NCI-H1930 (cell line): ENCODE measurements at places on chromosomes 1 and 21.
A peak's percentile ranks its signal among the peaks of the same experiment; 100 is the strongest.

GRCh38 chr1:209926045-209926444, 12.0 kb upstream of the SYT14 start:
- peak; percentile 76 for DNase-seq

DNA sequence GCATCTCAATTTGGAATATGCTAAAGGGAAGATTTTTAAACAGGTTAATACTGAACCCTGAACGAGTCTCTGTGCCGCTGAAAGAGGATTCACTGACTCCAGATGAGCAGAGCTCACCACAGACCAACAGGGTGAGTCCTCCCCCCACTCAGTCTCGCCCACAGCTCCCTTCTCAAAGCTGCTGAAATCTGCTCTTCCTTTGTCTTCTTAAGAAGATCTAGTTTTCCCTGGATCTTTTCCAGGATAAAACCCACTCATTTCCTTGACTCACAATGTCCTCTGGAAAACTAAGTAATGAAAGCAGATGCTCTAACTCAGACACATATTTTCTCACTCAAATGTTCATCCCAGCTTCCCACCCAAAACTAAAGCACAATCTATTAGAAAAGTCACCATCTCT, 447.0 kb upstream of the PKN2 start:
- no peak for DNase-seq

DNA sequence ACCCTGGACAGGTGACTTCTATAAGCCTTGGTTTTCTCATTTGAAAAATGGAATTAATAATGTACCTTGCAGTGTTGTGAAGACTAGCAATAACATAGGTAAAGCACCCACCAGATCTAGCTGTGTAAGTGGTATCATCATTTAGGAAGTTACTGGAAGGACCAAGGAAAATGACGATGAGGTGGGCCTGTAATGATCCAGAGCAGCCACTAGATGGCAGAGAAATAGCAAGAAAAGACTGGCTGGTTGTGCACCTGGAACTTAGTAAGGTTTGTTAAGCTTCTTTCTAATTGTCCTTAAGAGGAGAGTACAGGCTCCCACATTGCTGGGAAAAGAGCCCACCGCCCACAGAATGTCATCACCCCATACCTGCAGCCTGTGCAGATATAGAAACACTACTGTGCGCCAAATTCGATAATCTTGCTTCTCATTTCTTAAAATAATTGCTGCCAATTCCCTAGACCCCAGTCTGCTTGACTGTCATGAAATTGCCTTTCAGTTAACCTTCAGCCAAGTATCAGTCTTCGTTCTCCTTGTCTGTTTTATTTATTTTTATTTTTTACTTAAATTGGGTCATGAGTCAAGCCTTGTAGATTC, 37.2 kb downstream of the WNT4 start:
- DNase-seq = no peak

- no peak for DNase-seq
Observed at GRCh38 chr1:9413071-9413876, 120.6 kb downstream of the SPSB1 start.

DNA sequence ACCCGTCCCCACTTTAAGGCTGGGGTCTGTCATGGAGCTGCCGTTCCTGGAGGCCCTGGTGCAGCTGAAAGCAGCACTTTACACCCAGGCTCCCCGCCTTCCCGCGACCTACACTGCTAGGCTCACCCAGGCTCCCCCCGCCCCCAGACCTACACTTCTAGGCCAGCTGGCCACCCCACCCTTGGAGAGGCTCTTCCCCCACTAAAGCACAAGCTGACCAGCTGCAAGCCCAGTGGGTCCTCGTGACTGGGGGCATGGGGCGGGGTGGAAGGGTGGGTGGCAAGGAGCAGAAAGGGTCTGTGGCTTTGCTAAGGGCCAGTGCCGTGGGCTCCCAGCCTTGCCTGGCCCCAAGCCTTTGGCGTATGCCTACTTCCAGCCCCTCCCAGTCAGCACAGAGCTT, 9.7 kb upstream of the ARHGEF16 start:
- DNase-seq = no peak

- no peak for DNase-seq
Observed at GRCh38 chr1:53189061-53189460, 7.6 kb upstream of the CPT2 start.

DNA sequence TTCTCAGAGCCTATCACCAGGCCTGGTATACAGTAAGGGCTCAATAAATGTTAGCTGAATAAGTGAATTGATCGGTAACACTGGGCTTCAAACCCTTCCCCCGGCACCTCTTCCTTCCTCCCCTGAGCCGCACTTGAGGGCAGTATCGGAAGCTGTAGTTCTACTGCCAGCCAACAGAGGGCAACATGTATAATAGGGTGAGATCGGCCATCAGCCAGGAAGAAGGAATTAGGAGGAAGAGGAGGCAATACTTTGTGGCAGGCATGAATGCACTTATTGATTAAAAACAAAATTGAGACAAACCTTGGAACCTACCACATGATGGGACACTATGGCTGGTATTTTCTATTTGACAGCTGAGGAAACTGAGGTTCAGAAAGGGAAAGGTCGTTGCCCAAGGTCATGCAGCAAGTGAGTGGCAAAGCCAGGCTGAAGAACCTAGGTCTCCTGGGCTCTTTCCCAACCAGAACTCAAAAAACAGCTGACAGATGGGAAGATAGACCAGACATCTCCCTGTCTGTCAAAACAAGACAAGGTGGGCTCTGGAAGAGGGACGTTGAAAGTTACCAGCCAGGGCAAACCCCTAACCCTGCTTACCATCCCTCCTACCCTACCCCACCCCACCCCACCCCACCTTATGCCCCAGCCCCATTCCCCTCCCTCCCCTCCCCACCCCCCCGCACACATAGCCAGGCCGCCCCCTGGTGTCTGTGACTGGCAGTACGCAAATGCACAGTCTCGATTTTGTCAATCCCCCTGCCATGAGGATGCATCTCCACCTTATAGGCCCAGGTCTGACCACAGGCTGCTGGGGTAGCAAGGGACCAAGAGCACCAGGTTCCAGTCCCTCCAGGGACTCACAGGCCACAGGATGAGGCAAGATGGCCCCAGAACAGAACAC, 107.3 kb upstream of the RUNX3 start:
- peak; percentile 4 for DNase-seq

GRCh38 chr1:91803847-91804545, 82.0 kb downstream of the TGFBR3 start:
- DNase-seq = no peak

DNA sequence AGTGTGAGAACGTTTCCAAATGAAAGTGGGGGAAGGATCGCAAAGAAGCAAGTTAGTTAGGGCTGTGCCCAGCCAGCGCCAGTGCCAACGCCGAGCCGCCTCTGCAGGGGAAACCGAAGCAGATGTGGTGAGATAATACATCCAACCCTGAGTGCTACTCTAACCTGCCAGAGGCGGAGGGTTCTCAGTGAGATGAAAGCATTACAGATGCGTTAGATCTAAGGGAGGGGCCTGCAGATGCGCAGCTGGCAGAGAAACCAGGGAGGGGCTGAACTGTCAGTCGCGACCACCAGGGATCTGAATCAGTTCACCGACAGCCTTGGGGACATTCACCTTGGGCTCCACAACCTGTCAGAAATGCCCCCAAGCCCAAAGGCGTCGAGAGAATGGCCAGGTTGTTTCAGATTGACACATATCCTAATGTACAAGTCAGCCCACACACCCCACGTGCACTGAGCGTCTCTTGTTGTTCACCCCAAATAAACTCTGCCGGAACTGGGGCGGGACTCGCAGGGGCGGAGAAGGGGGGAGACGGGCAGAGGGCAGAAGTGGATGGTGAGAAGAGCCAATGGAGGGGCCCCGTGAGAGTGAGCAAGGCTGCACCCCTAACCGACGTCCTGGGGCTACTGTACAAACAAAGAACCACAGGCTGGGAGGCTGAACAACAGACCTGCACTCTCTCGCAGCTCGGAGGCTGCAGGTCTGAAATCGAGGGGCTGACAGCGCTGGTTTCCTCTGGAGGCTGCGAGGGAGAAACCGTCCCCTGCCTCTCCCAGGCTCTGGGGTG, 8.7 kb upstream of the UMODL1 start:
- no peak for DNase-seq

DNA sequence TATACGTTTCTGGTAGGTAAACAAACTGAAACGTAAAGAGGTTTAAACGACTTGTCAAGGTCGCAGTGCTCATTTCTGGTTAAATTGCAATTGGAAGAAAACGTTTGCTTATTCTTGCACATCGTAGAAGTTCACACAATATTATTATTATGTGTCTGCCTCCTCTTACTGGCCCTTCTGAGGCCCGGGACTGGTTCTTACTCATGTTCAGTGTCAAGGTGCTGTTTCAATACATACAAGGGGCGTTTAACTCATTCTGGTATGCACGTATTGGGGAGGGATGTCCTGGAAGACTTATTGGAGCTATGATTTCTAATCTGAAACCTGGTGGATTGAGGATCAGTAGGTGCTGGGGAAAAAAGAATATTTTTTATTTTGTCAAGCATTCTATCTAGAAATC, 932 bp downstream of the RPF1 start:
- no peak for DNase-seq

GRCh38 chr21:42534421-42535378, 21.0 kb downstream of the SLC37A1 start:
- no peak for DNase-seq

DNA sequence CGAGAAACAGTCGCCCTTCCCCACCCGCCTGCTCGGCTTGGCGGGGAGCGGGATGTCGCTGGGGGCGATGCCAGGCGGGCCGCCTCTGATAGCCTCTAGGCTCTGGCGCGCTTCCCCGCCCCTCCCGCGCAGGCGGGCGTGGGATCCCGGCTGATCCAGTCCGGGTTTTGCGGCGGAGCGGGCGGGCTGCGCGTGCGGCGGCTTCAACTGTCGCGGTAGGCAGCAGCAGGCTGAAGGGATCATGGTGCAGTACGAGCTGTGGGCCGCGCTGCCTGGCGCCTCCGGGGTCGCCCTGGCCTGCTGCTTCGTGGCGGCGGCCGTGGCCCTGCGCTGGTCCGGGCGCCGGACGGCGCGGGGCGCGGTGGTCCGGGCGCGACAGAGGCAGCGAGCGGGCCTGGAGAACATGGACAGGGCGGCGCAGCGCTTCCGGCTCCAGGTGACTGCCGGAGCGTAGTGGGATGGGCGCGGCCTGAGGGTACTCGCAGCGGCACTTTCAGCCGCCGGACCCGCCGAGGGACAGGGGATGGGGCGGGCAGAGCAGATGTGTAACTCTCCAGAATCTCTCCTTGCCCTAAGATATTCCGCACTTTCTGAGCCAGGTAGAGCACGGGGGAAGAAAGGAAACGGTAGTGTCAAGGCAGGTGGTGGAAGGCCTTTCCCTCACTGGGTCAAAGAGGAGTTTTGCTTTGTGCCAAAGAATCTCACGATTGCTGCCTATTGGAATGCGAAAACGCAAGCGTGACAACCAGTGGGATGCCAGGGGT, at the start of gene FAAH:
FAAH (plus strand) TSS at position 210 of the 764 bp plus-strand sequence; CDS start at position 242, 32 bp downstream.
- peak; percentile 40 for DNase-seq
